H9 (cell line): ENCODE measurements at places on chromosomes 13 and 19.

DNA sequence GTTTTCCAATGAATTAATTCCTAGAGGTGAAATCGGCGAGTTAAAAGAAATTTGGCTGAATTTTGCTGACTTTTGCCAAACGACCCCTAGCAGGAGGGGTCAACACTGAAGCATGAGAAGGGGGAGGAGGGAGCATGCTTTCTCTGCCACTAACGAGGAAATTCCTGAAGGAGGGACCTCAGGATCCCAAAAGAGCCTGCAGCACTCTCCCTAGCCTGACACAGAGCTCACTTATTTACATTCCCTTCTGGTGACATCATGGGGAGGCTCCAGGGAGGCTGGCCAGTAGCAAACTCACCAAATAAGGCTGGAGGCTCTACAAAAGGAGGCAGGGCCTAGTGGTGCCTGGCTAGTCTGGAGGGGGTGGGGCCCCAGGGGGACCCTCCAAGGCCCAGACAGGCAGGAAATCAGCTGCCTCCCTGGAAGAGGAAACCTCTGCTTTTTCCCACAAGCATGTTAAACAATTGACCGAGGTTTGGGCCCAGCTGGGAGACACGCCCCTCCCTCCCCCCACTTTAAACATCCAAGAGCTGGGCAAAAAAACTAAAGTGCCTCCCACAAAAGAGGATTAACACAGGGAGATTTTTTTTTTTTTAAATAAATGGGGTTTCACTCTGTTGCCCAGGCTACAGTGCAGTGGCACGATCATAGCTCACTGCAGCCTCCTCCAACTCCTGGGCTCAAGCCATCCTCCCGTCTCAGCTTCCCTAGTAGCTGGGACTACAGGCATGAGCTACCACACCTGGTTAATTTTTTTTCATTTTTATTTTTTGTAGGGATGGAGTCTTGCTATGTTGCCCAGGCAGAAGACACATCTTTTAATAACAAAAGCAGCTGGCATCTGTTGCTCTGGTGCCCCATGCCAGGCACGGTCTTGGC is 2.1 kb downstream of the DAPK3 start:
- DNase-seq: peak; percentile 99

GRCh38 chr13:47661076-47661475 is 340.0 kb downstream of the SUCLA2 start:
- DNase-seq: no peak

DNA sequence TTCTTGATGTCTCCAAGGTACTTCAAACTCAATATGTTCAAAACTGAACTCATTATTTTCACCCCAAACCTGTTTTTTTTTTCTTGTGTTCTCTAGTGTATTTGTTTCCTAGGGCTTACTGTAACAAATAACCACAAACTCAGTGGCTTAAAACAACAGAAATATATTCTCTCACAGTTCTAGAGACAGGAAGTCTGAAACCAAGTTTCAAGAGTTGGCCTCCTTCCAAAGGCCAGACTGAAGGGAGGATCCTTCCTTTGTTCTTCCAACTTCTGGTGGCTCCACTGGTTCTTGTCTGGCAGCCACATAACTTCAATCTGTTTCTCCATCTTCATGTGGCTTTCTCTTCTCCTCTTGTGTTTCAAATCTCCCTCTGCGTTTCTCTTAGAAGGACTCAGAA is 62.0 kb upstream of the PDCD5 start:
- DNase-seq: no peak

DNA sequence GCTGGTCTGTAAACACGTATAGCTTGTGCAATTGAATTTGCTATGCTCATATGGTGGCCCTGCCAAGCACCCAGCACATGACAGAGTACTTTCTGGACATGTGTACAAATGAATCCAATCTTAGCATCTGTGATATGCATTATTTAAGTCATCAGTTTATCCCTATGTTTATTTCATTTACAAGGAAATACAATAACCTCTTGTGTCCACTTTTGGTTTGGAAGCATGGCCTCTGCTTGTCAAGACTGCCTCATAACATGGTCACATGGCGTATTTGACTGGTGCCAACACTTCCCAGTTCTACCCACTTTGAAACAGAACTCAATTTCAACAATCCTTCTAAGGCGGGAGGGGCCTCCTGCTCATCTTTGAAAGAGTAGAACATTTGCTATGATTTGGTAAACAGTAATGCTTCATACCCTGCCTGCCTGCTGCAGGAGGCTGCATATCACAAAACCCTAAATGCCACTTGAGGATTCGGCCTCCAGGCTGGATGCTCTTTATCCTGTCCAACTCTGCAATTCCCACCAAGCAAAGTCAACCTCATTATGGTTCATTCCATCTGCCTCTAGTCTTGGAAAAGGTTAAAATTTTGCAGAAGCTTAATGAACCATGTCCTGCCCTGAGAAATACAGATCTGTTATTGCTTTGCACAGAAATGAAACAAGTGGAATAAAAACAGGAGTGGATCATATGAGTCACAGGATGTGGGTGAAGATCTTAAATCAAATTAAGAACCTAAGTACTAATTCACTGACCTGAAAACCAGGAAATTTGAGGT is 151.3 kb downstream of the CYSLTR2 start:
- no peak for DNase-seq

DNA sequence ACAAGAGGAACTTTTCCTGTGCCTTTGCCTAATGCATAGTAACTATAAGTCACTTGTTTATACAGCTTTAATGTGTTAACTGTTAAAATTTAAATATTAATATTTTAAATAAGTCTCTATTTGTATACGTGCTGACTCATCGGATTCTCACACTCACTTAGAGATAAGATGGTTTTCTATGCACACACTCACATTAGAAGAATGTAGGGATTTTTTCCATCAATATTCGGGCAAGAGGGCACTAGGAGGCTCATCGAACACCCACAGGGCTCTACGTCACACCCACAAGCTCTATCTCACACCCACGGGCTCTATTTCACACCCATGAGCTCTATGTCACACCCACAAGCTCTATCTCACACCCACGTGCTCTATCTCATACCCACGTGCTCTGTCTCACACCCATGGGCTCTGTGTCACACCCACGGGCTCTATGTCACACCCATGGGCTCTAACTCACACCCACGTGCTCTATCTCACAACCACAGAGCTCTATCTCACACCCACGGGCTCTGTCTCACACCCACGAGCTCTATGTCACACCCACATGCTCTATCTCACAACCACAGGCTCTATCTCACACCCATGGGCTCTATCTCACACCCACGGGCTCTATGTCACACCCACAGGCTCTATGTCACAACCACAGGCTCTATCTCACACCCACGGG is 73.4 kb downstream of the COL4A2 start:
- DNase-seq: no peak

GRCh38 chr19:48554385-48555091 is 2.6 kb downstream of the SULT2B1 start:
- DNase-seq: peak; percentile 91

DNA sequence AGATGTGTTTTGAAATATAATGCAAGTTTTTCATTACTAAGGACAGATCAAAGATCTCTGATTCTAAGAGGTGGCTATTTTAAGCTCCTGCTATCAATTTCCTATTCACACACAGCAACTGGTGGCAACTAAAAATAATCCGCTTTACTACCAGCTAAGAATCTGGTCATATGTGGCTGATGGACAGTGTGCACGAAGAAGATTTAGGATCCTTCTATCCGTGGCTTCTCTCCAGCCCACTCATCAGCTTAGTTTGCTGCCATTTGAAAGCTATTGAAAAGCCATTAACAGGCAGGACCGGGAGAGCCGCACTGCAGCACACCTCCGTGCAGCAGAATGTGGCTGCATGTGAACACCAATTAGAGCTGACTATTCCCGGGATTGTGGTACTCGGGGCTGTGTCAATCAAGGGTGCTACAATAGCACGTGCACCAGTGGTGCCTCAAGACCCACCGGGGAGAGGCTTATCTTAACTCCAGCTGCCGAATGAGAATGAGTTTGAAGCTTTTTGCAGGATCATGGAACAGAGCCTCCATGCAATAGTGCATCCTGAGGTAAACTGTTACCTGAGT is at the start of gene MYO16:
MYO16 (plus strand) TSS at position 431 of the 572 bp plus-strand sequence. CDS start 234 bp downstream, outside the sequence.
- no peak for DNase-seq

GRCh38 chr19:49210901-49211451 is 53.4 kb downstream of the TRPM4 start:
- no peak for DNase-seq

- DNase-seq: no peak
Observed at GRCh38 chr19:46720503-46721239, 3.8 kb upstream of the PRKD2 start.

DNA sequence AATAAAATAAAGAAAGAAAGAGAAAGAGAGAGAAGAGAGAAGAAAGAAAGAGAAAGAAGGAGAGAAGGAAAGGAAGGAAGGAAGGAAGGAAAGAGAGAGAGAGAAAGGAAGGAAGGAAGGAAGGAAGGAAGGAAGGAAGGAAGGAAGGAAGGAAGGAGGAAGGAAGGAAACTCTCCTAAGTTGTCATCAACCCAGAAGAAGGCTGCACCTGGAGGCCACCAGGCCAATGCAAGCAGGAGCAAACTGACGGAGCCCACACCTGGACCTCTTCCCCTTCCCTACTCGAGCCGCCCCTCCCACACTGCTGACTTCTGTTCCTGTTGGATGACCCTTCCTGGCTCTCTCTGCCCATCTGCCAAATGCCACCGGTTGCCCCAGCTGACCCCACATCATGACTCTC is 8.7 kb downstream of the ACER1 start:
- DNase-seq: no peak
